ENCODE measurements at places on chromosomes 12 and 14.

GRCh38 chr12:90627180-90627896, 327.6 kb downstream of the CCER1 start:
- peak; percentile 14 for DNase-seq

DNA sequence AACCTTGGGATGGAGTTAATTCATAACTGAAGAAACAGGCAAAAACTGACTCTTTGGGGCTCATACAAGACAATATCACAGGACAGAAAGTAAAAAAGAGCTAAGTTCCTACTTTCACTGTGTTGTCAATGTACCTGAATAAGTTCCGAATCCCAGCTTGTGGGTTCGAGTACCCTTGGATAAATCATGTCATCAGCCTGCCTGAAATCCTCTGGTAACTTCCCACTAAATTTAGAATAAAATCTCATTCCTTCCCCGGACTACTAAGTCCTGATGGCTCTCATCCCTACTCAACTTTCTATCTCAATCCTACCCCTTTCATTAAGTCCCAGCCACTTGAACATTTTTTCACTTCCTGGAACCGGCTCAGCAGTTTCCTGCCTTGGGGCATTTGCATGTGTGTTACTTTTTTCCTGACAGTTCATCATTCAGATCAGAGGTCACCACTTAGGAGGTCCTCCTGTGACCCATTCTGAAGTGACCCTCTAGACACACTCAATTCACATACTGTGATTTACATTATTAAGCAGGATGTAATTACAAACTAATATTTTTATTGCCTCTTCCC, 12.7 kb downstream of the ERP29 start:
- DNase-seq = peak; percentile 34

GRCh38 chr12:92432724-92433441, 269.9 kb upstream of the PLEKHG7 start:
- DNase-seq = no peak

GRCh38 chr12:22361785-22362184, 27.3 kb upstream of the ST8SIA1 start:
- no peak for DNase-seq

- no peak for DNase-seq
Measured at GRCh38 chr14:50647753-50648152, 20.4 kb downstream of the SAV1 start.

- DNase-seq = no peak
Measured at GRCh38 chr12:129885287-129885686, 18.5 kb downstream of the TMEM132D start.

DNA sequence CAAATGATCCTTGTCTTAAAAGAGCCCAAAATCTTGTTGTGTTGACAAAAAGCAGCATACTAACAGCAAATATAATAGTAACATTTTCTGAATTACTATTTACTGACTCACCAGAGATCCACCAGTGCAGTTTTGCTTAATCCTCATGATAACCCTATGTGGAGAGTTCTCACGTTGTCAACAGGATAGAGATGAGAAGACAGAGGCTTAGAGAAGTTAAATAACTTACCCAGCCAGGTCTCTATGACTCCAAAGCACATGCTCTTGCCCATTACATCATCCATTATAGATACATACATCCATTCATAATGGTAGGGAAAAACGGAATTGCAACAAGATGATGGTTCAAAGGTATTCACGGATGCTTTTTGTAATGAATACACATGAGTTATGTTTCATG, 111.9 kb downstream of the PAX9 start:
- DNase-seq = peak; percentile 9

GRCh38 chr12:110104188-110105094, 19.7 kb upstream of the IFT81 start:
- DNase-seq = peak; percentile 5

DNA sequence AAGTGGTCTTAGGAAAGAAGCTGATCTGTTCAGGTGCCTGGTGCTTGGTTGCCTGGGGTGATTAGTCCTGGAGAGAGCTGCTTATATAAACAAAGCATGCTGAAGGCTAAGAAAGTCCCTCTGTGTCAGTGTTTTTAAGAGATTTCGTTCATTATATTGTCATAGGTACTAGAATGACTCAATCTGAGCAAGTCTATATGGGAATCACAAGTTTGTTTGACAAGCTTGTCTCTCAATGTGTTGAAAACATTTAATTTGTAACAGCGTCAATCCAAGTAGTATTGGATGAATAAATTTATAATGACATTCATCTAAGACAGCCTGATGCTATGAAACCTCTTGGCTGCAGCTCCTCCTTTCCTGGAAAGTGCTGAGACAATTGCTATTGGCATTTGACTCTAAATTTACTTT, 256.3 kb downstream of the TMTC2 start:
- peak; percentile 72 for DNase-seq

DNA sequence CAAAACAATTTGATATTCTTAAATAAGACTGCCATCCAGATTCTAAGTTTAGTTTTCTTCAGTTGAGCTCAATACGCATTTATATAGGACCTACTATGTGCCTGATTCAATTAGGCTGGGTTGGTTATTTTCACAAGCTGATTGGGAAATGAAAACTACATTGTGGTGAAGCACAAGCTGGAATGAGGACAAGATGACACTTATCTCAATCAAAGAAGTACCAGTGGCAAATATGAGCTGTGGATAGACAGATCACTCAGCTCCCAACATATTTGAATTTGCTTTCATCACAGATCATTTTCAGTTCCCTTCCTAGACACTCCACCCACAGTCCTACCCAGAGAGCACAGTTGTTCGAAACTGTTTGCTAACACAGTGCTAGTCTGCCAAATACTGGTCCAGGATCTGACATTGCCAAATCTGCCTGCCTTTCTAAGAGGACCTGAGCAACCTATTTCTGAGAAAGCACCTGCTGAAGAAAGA, 74.7 kb downstream of the LLPH start:
- DNase-seq = no peak

GRCh38 chr12:9039397-9039977, 50.1 kb downstream of the KLRG1 start:
- DNase-seq = peak; percentile 57
